IMR-90 (cell line): ENCODE measurements at places on chromosomes 7 and 10. TPM values are rescaled to one million over a fixed set of nuclear protein-coding genes. Genes with fewer than 3 reads are reported as not detected.

PCLO gene
- total RNA-seq = under 0.01 TPM in 2 replicates

SPDYE2 gene
- not detected in 2 replicates for total RNA-seq

CCDC172 gene
- total RNA-seq = not detected in 2 replicates

PRPS1L1 gene
- not detected in 2 replicates for total RNA-seq

ITIH5 gene
- under 0.01 TPM in 2 replicates for total RNA-seq

MEST gene
- 231 and 317 TPM in 2 replicates for total RNA-seq

NAT16 gene
- total RNA-seq = not detected in 2 replicates

CRPPA gene
- 1.3 and 2.5 TPM in 2 replicates for total RNA-seq

CALHM3 gene
- total RNA-seq = not detected in 2 replicates

FAM241B gene
- total RNA-seq = 0.18 and 0.28 TPM in 2 replicates

DNA sequence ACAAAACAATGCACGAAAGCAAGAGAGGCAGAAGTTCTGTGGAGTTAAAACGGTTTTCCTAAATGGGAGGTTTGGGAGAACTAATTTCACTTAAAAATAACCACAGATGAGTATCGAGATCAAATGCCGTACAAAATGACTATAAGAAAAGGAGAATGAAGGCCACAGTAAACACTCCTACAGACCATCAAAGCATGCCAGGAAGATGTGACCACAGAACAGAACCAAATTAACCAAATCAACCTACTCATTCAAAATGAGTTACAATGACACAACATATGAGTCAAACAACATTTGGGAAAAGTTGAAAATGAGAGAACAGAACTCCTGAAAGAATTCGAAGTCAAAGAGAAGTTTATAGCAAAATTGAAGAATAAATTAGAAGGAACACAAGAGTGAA is 24.3 kb upstream of the DOCK1 start:
- H3K27ac ChIP-seq = no peak overlapping the region
- H3K4me1 ChIP-seq = no peaks in the 10 kb centered on the region
- DNase-seq = no peak

GRCh38 chr7:80589631-80590030 is 48.8 kb upstream of the CD36 start:
- H3K27ac ChIP-seq = no peak overlapping the region
- no peak for DNase-seq

- no peak for DNase-seq
- no peaks in the 10 kb centered on the region for H3K27me3 ChIP-seq
- H3K36me3 ChIP-seq = peaks cover 29% of the 10 kb centered on the region
Observed at GRCh38 chr7:4730276-4730675, 45.1 kb upstream of the AP5Z1 start.

DNA sequence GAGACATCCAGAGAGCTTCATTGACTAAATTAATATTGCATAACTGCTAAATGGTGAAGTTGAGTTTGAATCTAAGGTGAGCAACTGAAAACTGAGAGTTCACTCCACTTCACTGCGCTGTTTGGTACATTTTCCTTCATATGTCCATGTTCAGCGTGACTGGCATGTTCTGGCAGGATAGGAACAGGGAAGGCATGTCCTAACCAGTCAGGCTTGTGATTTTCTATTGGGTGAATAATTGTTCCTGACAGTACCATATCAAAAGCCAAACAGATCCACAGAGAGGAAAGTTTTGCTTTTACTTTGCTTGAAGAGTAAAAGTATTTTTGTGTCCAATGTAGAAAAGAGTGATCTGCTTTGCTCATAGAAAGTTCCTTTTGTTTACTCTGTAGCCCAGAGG is 53.2 kb downstream of the WDFY4 start:
- peaks cover 7% of the 10 kb centered on the region for H3K27me3 ChIP-seq
- H3K36me3 ChIP-seq = no peaks in the 10 kb centered on the region
- no peak for DNase-seq
- no peak overlapping the region for H3K4me3 ChIP-seq
- no peaks in the 10 kb centered on the region for H3K4me1 ChIP-seq

DNA sequence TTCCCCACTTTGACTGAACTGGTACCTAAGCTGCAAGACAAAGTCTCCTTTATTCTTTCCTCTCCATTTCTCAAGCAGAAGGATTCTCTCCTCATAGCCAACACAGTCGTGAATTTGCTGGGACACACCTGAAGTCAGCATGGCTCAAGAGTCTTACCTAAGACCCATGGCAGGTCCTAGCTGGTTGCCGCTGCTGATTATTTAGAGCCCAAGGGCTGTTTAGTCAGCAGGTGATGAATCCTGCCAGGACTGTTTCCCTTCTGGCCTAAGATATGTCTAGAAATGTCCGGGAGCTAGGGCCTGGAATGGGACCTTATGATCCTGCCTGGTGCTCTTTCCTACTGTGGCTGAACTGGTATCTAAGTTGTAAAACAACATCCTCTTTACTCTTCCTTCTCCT is 82.8 kb downstream of the AHCYL2 start:
- no peak overlapping the region for H3K27ac ChIP-seq
- H3K4me1 ChIP-seq = peaks cover 5% of the 10 kb centered on the region; the same call in 1 of the 2 replicates
- H3K36me3 ChIP-seq = no peaks in the 10 kb centered on the region
- H3K27me3 ChIP-seq = no peaks in the 10 kb centered on the region
- DNase-seq = no peak
- H3K4me3 ChIP-seq = no peak overlapping the region

GRCh38 chr10:97676770-97677581 is 10.1 kb downstream of the AVPI1 start:
- no peak overlapping the region for H3K27ac ChIP-seq
- H3K4me3 ChIP-seq = no peak overlapping the region
- no peaks in the 10 kb centered on the region for H3K27me3 ChIP-seq
- DNase-seq = peak; percentile 63
- H3K4me1 ChIP-seq = peaks cover 1% of the 10 kb centered on the region; the same call in 1 of the 2 replicates
- H3K36me3 ChIP-seq = peaks cover 63% of the 10 kb centered on the region

- no peaks in the 10 kb centered on the region for H3K4me1 ChIP-seq
- H3K27me3 ChIP-seq = no peaks in the 10 kb centered on the region
- DNase-seq = no peak
- no peak overlapping the region for H3K4me3 ChIP-seq
- H3K27ac ChIP-seq = no peak overlapping the region
Observed at GRCh38 chr7:42123716-42124115, 113.3 kb downstream of the GLI3 start.

DNA sequence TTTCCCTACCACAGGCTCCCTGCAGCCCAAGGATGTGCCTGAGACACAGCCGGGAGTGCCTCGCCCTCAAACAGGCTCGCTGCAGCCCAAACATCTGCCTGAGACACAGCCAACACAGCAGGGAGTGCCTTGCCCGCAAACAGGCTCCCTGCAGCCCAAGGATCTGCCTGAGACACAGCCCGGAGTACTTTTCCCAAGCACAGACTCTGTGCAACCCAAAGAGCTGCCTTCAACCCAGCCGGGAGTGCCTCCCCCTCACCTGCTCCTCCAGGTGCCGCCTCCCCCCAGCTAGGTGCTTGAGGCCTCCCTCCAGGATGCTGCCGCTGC is 42.9 kb downstream of the ANTXRL start:
- H3K36me3 ChIP-seq = no peaks in the 10 kb centered on the region
- no peak overlapping the region for H3K27ac ChIP-seq
- DNase-seq = no peak
- H3K27me3 ChIP-seq = peaks cover 13% of the 10 kb centered on the region; the same call in 1 of the 2 replicates
- no peak overlapping the region for H3K4me3 ChIP-seq
- H3K4me1 ChIP-seq = peaks cover 5% of the 10 kb centered on the region; the same call in 1 of the 2 replicates

DNA sequence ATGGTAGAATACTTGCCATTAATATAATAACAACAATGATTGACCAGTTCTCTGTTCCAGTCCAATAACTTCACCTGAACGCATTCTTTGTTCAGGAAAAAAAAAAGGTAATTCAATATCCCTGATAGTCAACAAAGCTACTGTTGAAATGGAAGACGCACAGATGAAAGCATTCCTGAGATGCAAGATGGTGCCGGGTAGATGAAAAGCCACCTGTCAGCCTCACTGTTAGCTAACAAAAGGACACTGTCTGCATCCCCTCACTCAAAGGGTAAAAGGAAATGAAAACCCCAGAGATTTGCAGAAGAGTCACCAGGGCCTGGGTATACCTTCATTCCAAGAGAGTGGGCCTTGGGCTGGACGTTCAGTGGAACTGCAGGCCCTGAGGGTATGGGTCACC is 357.4 kb downstream of the PLXNA4 start:
- no peaks in the 10 kb centered on the region for H3K27me3 ChIP-seq
- H3K27ac ChIP-seq = no peak overlapping the region
- no peak overlapping the region for H3K4me3 ChIP-seq

GRCh38 chr7:102106625-102107024 is 180.0 kb upstream of the SH2B2 start:
- H3K4me3 ChIP-seq = no peak overlapping the region
- no peak overlapping the region for H3K27ac ChIP-seq

GRCh38 chr10:47133871-47134570 is 166.0 kb upstream of the GDF10 start:
- H3K27me3 ChIP-seq = no peaks in the 10 kb centered on the region
- H3K36me3 ChIP-seq = no peaks in the 10 kb centered on the region
- DNase-seq = no peak
- H3K27ac ChIP-seq = no peak overlapping the region
- no peak overlapping the region for H3K4me3 ChIP-seq

DNA sequence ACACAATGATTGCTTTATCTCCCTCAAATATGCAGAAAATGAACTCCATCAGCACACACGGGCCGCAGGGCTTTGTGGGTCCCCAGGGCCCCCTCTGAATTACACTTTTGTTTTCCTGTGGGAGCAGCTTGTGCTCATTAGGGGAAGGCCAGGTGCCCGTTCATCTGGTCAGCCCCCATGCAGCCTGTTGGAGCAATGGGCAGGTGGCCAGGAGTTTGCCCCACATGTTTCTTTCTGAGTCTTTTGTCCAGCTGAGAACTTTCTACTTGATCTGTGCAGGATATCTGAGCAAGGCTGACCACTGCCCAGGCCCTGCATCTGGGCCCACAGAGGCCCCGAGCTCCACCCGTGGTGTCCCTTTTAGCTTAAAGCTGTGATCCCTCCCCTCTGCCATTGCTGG is 105.3 kb upstream of the FAM20C start:
- H3K4me1 ChIP-seq = peaks cover 37% of the 10 kb centered on the region
- no peaks in the 10 kb centered on the region for H3K27me3 ChIP-seq
- no peak for DNase-seq
- no peak overlapping the region for H3K4me3 ChIP-seq
- no peaks in the 10 kb centered on the region for H3K36me3 ChIP-seq
- H3K27ac ChIP-seq = no peak overlapping the region

DNA sequence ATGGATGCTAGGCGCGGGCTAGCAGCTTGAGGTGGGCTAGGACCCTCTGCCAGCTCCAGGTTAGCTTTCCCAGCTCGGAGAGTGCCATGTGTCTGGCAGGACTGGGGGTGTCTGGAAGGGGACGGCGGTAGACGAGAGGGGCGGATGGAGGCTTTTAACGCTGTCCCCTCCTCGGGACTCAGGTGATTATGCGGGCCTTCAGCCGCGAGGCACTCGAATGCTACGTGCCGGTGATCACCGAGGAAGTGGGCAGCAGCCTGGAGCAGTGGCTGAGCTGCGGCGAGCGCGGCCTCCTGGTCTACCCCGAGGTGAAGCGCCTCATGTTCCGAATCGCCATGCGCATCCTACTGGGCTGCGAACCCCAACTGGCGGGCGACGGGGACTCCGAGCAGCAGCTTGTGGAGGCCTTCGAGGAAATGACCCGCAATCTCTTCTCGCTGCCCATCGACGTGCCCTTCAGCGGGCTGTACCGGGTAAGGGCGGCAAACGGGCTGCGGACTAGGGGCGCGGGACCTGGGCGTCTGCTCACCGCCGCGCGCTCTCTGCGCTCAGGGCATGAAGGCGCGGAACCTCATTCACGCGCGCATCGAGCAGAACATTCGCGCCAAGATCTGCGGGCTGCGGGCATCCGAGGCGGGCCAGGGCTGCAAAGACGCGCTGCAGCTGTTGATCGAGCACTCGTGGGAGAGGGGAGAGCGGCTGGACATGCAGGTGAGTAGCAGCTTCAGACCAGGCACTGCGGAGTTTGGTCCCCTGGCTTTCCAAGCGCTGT is 1.1 kb downstream of the CYP26A1 start:
- no peaks in the 10 kb centered on the region for H3K36me3 ChIP-seq
- no peak for DNase-seq
- H3K27me3 ChIP-seq = peaks cover 76% of the 10 kb centered on the region
- H3K4me3 ChIP-seq = no peak overlapping the region
- peaks cover 6% of the 10 kb centered on the region; the same call in 1 of the 2 replicates for H3K4me1 ChIP-seq

DNA sequence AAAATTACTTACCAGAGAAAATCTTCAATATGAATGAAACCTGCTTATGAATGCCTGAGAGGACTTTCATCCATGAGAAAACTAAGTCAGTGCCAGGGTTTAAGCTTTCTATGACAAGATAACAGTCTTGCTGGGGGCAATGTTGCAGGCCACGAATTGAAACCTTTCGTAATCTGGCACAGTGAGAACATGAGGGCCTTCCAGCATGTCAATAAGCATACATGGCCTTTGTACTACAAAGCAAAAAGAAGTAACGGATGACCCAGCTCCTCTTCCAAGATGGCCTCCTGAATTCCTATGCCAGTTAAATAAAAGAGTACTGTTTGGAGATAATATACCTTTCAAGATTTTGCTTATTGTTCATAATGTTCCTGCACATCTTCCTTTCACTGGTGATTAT is 270.6 kb upstream of the PHF14 start:
- H3K4me3 ChIP-seq = no peak overlapping the region
- no peak overlapping the region for H3K27ac ChIP-seq
- H3K36me3 ChIP-seq = no peaks in the 10 kb centered on the region
- no peaks in the 10 kb centered on the region for H3K27me3 ChIP-seq

GRCh38 chr7:129053938-129054437 is 923 bp downstream of the TNPO3 start:
- H3K27me3 ChIP-seq = no peaks in the 10 kb centered on the region
- peak overlapping the region; percentile 84 for H3K27ac ChIP-seq
- H3K4me1 ChIP-seq = no peaks in the 10 kb centered on the region; the same call in 1 of the 2 replicates
- H3K36me3 ChIP-seq = no peaks in the 10 kb centered on the region
- DNase-seq = peak; percentile 32
- peak overlapping the region; percentile 83 for H3K4me3 ChIP-seq

GRCh38 chr10:86400705-86401587 is 34.4 kb upstream of the GRID1 start:
- no peaks in the 10 kb centered on the region for H3K36me3 ChIP-seq
- peaks cover 10% of the 10 kb centered on the region for H3K4me1 ChIP-seq
- no peak for DNase-seq
- H3K4me3 ChIP-seq = peak overlapping the region; percentile 65
